Activated CD4-positive, alpha-beta T cell treated with anti-CD3 and anti-CD28 coated beads, Interleukin-2, Interleukin-6, amounts not matched to agents 100 ng/mL and 50 ng/mL, durations not matched to agents 16 hours and 8 hours (primary cell): ENCODE measurements at places on chromosomes 16 and 17.

GRCh38 chr17:66526827-66527226, 224.4 kb downstream of the PRKCA start:
- DNase-seq = no peak

DNA sequence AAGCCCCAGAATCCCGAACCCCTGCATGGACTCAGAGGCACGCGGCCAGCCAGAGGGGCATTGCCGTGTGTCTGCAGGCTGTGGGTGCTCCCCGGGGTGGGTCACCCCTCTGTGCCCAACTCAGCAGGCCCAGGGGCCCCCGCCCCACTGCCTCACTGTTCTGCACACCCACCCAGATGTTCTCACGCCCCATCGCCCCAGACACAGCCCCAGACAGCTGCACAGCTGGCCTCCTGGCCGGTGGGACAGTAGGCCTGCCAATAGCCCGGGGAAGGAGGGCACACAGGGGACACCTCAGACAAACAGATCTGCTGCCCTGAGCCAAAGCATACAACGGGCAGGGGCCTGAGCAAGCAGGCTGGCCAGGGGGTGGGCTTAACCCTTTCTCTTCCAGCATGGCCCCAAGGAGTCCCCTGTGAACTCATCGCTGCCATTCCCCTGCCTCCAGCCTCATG, 27.6 kb upstream of the NXPH3 start:
- DNase-seq = no peak

GRCh38 chr17:74404789-74405188, 27.1 kb upstream of the GPRC5C start:
- no peak for DNase-seq

DNA sequence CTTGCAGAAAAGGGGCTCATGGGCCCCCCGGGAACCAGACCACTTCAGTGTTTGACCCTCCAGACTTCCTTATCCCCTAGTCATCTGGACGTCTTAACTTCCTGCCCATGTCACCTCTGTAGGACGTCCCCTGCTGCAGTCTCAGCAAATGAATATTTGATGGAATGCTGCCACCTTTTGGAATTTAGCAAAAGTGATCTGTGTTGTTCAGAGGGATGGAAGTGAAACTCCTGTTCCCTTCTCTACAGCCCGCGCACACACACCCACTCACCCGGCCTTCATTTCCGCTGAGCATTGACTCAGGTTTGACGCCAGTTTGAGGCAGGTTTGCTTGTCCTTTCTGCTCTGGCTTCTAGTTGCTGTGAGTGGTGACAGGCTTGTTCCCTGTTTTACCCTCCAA, 507.2 kb upstream of the EEF2KMT start:
- no peak for DNase-seq

GRCh38 chr16:19854543-19854876, 30.1 kb downstream of the GPRC5B start:
- DNase-seq = no peak
